Activated CD4-positive, alpha-beta T cell treated with anti-CD3 and anti-CD28 coated beads for 48 hours (primary cell): ENCODE measurements at places on chromosomes 6 and 20.

- DNase-seq, result no peak
Measured at GRCh38 chr6:28357036-28357435, 7.3 kb downstream of the ZKSCAN3 start.

DNA sequence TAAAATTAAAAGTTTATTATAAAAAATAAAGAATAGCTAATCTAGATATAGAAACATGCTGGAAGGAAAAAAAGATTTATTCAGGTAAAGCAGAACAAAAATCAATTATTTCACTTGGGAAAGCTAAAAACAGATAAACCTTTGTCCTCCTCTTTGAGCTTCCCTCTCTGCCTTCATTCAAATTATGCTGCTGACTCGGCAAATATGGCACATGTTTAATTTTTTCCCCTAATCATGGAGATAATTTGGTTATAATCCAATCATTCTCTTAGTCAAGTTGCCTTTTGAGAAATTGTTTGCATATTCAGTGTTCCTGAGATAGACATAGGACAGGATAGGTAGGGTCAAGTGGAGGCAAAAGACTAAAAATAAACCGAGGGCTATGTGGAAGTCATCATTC is 556.8 kb upstream of the PTCHD4 start:
- no peak for DNase-seq

- DNase-seq, result no peak
Measured at GRCh38 chr6:82362144-82362543, 1.5 kb upstream of the TPBG start.

DNA sequence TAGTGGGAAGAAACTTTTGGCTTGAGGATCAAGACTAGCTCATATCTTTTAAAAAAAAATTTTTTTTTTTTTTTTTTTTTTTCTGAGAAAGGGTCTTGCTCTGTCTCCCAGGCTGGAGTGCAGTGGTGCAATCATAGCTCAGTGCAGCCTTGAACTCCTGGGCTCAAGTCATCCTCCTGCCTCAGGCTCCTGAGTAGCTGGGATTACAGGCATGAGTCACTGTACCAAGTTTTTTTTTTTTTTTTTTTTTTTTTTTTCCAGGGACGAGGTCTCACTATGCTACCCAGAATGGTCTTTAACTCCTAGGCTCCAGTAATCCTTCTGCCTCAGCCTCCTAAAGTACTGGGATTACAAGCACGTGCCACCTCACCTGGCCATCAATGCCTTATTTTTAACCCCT is 27.9 kb downstream of the GCLC start:
- DNase-seq, result no peak

- DNase-seq, result no peak
Measured at GRCh38 chr6:40378071-40378724, 209.0 kb downstream of the LRFN2 start.

GRCh38 chr6:124660185-124660584 is 302.1 kb upstream of the RNF217 start:
- no peak for DNase-seq

DNA sequence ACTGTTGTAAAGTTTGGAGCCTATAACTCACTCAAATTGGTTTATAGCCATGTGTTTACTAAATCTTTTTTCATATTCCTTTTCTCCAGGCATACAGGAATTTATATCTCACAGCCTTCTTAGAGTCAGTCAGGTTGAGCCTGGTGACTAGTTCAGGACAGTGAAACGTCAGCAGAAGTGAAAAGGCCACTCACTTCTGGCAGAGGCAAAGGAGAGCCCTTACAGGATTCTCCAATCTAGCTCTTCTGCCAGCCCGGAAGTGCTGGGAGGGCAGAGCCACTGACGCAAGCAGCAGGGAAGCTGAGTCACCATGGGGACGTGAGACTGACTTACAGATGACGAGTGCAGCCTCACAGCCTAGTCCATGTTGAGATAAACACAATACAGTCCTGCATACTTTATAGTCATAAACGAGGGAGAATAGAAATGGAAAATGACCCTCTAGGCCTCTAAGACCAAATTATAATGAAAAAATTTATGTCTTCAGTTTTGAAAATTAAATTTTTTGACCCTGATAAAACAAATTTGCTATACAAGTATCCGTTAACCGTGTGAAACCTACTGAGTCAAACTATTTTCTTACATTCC is 1.3 kb downstream of the PXT1 start:
- DNase-seq, result peak; percentile 92
